AG04449 (cell line): ENCODE measurements at places on chromosomes 6 and 20.
A peak's percentile ranks its signal among the peaks of the same experiment; 100 is the strongest.

DNA sequence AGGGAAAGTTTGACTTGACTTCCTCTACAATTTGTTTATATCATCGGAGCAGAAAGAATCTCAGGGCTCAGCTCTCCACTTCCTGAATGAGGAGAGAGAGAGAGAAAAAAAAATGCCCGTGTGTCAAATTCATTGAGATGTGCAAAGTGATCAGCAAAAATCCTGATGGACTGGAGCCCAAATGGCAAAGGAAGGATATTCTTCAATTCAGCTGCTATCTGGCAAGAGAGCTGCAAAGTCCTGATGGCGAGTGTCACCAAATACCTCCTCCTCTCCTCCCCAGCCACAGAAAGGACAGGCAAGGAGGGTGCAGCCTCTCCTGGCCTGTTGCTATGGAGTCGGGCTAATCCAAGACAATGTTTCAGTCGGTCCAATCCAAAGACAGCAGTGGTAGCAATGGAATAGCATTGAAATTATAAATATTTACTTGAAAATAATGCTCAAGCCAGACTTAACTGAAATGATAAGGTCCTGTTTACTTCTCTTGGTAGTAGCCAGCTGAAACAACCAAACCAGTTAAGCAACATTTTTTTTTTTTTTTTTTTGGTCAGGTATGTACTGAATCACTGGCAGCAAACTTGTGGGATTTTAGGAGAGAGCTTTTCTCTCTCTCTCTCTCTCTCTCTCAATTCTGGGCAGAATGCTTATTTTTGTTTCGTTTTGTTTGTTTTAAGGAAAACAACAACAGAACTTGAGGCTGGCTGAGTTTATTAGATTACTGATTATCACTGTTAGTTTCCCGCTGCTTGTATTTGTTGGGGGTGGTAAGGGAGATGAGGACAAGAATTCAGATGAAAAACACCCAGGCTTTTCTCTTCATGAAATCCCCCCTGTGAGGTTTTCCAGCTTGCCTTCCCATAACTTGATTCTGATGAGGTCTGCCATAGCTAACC is 204.2 kb downstream of the BCAS1 start:
- DNase-seq, result no peak

- DNase-seq, result no peak
Measured at GRCh38 chr6:44190715-44191114, 26.0 kb upstream of the MYMX start.

DNA sequence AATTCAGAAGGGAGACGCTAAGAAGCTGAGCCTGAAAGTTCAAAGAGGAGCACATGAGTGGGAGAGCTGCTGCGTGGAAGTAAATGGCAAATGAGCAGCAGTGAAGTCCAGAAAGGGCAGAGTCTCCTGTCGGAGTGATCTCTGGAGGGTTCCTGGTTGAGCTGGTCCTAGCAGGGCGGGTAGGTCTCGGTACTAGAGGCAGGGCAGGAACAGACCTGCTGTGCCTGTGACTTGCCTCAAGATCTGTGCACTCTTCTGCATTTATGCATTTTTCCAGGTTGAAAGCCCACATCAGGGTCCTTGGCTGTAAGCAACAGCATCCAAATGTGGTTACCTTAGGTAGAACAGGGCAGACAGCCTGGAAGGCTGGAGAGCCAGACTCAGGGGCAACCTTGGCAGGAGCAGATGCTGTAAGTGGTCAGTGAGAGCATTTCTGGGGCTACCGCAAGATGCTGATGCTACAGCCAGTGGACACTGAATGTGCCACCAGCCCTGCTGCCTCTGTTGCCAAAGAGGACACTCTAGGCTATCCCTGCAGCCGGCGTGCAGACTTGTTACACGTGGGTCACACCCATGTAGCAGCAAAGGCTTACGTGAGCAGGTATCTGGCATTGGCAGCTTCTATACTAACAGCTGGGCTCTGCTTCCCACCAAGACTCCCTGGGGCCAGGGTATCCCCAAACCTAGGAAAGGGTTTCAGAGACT is 8.4 kb downstream of the DUSP22 start:
- DNase-seq, result no peak

DNA sequence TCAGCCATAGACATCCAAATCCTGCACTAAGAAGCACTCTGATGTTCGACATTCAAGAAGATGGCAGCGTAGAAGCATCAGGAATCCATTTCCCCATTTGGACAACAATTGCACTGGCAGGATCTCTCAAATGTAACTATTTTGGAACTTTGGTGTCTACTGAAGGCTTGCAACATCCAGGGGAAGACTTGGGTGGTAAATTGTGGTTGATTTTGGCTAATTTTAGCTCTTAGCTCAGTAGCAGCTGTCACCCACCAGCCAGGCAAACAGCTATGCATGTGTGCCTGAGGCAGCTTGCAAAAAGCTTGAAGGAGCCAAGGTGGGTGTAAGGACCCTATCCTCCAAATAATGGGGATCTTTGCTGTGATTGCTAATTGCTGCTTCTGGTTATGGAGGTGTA is 35.1 kb upstream of the PPP1R3G start:
- DNase-seq, result no peak

DNA sequence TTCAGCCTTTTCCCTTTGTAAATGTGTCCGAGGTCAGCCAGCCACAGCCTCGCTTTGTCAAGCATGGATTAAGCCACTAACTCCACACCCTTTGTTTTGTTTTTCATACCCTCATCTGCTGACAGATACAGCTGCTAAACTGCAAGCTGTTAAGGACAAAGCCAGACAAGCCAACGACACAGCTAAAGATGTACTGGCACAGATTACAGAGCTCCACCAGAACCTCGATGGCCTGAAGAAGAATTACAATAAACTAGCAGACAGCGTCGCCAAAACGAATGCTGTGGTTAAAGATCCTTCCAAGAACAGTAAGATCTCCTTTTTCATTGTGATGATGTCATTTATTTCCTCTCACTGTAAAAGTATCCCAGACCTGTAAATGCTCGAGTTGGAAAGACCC is 269.3 kb downstream of the ARHGAP18 start:
- no peak for DNase-seq

GRCh38 chr20:53937339-53937741 is 133.1 kb downstream of the BCAS1 start:
- no peak for DNase-seq

DNA sequence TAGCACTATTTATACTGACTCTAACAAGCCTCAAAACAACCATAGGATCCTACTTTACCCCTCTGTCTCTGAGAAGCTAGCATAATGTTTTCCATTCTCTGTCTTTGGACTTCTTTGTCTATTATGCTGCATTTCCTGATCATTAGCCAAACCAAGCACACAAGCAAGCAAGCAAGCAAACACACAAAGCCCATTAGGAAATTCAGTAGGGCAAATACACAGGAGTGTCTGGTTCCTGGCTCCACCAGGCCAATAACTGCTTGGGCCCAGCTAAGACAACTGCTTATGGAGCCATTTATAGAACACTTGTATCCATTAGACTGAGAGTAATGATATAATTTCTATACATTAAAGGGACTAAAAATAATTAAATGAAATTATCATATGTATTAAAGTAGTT is 952.9 kb upstream of the EPHA7 start:
- DNase-seq, result no peak

- peak; percentile 16 for DNase-seq
Measured at GRCh38 chr6:56902641-56903464, 52.1 kb upstream of the BEND6 start.

- DNase-seq, result no peak
Measured at GRCh38 chr6:96394727-96395126, 126.9 kb upstream of the UFL1 start.

GRCh38 chr20:49281913-49282467 is 4.1 kb upstream of the ZNFX1 start:
- no peak for DNase-seq

GRCh38 chr20:25308083-25308491 is 60.2 kb downstream of the PYGB start:
- DNase-seq, result no peak

- no peak for DNase-seq
Measured at GRCh38 chr6:139344186-139344963, 30.1 kb downstream of the CITED2 start.
